ENCODE measurements at places on chromosomes 13 and 19.

- DNase-seq = no peak
Observed at GRCh38 chr13:35501661-35502235, 25.3 kb upstream of the MAB21L1 start.

- no peak for DNase-seq
Observed at GRCh38 chr13:64767054-64767453, 2463.1 kb downstream of the PCDH9 start.

GRCh38 chr19:40376286-40376862 lies 13.6 kb downstream of the HIPK4 start:
- DNase-seq = no peak

DNA sequence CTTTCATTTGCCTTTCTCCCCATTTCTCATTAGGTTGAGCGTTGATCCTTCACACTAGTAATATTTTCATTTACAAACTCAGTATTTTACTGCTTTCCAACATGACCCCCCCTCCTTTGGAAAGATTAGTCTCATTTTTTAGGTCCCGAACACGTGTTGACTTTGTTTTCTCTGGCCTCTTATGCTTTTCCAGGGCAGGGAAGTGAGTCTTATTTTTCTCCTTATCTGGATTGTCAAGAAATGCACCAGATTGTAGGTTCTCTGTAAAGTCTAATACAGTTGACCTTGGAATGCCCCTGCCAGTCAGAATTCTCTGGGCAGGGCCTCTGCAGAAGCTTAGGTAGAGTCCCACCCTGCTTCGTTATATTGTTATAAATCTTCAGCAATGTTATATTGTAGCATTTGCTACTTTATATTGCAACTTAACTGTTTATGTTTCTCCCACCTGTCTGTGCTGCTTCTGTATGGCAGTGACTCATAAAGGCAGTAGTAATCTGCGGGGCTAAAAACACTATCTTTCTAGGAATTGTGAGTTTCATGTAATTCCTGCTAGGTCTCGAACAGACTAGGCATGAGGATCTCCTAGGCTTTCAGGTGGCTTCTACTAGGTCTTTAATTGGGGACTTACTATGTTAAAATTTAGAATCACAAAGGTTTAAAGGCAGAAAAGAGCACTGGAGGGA lies 2.0 kb downstream of the TDRD3 start:
- no peak for DNase-seq

GRCh38 chr13:80237646-80238045 lies 103.3 kb downstream of the SPRY2 start:
- no peak for DNase-seq

DNA sequence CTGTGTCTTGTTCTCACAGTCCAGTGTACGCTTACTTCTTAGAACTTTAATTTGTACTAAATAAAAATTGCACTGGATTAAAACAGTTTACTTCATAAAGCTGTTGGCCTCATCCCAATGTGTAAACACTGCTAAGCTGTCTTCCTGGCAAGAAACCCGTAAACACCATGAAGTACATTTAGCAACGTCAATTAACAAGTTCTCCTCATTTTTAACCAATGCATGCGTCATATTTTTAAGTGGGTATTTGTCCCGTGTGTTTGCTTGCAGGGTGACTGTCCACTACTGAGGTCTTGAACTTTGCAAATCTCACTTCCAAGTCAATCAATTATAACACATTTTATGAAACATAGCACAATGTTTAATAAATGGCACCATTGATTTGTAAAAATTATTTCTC lies 28.2 kb downstream of the LAIR2 start:
- DNase-seq = no peak

GRCh38 chr19:6113616-6114188 lies 3.4 kb upstream of the RFX2 start:
- no peak for DNase-seq

GRCh38 chr13:97212004-97212403 lies 10.1 kb upstream of the MBNL2 start:
- DNase-seq = no peak

- DNase-seq = no peak
Observed at GRCh38 chr13:29465741-29466293, 129.7 kb downstream of the SLC7A1 start.

DNA sequence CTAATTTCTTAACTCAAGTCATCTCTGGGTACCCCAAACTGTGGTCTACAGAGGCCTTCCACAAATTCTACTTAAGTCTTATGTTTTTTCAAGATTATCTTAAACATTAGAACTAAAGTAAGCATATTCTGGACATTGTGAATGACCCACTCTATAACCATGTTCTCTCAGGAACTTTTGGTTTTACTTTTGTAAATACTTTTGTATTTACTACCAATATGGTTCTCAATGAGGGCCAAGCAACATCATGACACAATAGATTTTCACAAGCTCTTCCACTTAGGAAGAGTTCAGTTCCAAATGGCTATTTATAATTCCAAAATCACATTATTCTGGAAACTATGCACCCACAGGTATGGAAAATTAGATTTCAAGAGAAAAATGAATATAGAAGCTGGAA lies 10.8 kb downstream of the DIAPH3 start:
- no peak for DNase-seq

DNA sequence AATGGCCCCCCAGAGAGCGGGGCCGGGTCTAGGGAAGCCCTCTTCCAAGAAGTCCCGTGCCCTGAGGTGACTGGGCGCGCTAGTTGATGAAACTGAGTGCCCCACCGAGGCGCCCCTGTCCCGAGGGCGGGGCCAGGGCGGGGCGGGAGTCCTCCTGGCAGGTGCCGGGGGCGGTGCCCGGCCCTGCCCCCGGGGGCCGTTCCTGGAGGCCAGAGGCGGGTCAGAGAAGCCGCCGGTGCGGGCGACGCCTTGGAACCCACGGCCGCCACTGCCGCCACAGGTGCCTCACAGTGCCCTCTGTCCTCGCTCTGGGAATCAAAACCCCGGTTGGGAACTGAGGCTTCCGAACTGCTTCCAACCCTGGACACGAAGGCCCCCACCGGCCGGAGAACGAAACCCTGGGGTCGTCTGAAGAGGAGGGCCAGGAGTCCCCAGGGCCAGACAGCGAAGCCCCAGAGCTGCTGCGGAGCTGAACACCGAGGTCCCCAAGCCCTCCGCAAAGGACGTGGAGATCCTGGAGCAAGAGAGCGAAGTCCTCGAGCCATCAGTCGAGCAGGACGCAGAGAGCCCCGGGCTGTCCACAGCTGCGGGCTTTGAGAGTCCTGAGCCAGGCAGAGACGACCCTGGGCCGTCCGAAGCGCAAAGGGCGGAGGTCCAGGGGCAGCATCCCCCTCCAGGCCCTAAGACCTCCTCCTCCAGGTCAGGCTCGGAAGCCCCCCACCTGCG lies at the start of gene MISP3:
MISP3 (plus strand) TSS at position 252 of the 726 bp plus-strand sequence. CDS start 524 bp downstream, outside the sequence.
- no peak for DNase-seq

GRCh38 chr19:47229676-47230053 lies 1.3 kb downstream of the BBC3 start:
- DNase-seq = no peak
